ENCODE measurements at places on chromosomes 6 and 20.

GRCh38 chr6:129501740-129502660 is 208.0 kb downstream of the ARHGAP18 start:
- no peak for DNase-seq

DNA sequence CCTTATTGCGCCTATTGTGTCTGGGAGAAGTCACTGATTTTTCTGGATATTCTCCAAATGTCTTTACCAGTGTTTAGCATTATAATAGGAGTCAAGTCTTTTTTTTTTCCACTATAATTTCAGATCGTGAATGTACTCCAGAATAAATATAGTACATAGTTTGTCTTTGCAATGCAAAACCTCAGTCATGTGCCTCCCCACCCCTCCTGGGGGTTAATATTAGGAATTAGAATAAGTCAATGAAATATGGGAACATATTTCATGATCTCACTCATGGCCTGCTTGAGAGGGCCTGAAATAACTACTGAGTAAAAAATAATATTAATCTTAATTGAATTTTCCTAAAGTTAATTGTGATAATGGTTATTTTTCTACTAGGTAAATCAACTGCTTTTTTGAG is 79.0 kb upstream of the TMEM170B start:
- no peak for DNase-seq

- DNase-seq, result no peak
Observed at GRCh38 chr6:6865611-6866010, 242.2 kb upstream of the RREB1 start.

DNA sequence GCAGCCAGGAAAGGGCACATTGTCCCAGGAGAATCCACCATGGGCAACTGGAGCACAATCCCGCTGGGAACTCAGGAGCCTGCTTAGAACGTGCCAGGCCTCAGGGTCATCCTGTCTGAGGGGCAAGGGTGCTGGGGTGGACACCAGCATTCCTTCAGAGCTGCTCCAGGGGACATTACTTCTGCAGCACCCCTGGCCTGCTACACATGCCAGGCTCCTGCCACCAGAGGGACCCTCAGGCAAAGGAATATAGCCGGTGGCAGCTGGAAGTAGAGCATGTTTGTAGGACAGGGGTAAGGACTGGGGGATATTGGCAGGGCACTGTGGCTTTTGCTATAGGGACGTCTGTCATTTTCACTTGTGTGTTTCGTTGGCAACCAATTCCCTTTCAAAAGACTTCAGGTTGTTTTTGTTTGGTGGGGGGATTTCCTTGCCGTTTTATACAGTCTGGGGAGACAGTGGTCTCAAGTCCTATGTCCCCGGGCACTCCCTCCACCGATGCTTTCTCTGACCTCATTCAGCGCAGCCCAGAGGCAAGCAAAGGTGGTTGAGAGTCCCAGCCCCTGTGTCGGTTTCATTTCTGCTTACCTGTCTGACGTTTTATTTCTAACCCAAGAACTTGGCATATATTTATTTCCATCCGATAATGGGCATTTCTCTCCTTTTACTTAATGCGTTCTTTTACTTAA is 130.8 kb downstream of the JPH2 start:
- peak; percentile 74 for DNase-seq

DNA sequence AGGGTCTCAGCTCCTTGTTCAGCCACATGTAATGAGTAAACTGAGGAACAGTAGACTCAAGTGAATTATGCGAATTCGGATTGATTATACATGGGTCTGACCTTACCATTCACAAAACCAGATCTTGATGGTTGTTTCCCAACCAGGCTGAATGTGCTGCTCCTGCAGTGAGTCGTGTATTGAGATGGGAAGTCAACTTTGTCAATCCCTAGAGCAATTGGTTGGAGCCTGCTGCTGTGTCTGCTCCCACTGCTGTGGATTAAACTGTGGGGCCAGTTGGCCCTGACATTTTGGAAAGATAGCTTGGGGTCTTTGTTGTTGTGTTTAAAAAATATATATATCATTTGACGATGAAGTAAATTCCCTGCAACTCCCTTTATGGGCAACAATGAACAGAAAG is 23.9 kb downstream of the FAM50B start:
- no peak for DNase-seq

DNA sequence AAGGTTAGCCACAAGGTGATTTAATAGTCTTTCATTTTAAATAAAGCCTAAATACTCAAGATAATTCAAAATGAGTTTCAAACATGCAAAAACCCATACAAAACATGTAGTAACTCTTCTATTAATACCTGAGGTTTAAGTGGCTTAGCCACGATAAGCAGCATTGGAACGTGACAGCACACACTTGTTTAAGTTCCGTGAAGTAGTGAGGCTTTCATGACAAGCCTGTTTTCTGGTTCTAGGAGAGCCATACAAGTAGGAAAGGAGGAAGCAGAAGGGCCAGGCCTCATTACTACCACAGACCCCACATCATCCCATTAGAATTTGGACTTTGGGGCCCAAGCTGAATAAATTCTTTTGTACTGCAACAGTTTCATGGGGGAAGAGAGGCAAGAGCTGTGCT is 54.3 kb upstream of the PRND start:
- no peak for DNase-seq

- no peak for DNase-seq
Observed at GRCh38 chr6:132198896-132199295, 202.4 kb downstream of the MOXD1 start.

GRCh38 chr6:152124429-152125074 is 317.1 kb downstream of the ESR1 start:
- no peak for DNase-seq

GRCh38 chr6:26432627-26433201 is 7.6 kb upstream of the BTN3A3 start:
- no peak for DNase-seq

- no peak for DNase-seq
Observed at GRCh38 chr6:33726696-33727095, 15.2 kb upstream of the UQCC2 start.

GRCh38 chr6:31837369-31838113 is 10.0 kb downstream of the HSPA1B start:
- no peak for DNase-seq

DNA sequence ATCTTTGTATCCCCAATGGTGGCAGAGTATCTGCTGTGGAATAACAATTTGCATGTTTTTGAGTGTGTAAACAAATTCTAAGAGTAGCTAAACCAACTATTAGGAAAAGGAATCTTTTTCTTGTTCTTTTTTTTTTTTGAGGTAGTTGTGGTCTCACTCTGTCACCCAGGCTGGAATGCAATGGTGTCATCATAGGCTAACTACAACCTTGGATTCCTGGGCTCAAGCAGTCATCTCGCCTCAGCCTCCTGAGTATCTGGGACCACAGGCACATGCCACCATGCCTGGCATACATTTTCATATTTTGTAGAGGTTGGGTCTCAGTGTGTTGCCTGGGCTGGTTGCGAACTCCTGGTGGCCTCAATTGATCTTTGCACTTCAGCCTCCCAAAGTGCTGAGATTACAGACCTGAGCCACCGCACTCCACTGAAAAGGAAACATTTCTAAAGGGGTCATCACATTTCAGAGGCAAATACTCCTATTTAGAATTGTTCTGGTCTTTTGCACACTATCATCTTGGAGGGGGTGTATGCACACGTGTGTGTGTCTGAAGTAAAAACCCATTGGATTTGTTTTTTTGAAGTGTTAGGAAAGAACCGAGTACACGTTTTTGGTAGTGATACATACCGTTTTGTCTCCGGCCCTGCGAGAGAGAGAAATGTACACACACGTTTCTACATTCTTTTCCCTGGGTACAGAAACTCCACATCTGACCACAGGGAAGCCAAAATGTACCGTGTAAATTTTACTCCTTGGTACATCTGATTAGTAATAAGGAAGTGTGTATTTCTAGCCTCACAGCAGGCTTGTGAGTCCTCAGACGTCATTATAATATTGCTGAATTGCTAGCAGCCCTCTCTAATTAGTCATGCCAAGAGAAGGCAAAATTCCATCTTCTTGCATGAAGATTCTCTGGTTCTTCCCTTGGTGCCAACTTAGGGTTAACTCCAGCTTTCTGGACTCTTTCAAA is 183.6 kb downstream of the JARID2 start:
- no peak for DNase-seq

DNA sequence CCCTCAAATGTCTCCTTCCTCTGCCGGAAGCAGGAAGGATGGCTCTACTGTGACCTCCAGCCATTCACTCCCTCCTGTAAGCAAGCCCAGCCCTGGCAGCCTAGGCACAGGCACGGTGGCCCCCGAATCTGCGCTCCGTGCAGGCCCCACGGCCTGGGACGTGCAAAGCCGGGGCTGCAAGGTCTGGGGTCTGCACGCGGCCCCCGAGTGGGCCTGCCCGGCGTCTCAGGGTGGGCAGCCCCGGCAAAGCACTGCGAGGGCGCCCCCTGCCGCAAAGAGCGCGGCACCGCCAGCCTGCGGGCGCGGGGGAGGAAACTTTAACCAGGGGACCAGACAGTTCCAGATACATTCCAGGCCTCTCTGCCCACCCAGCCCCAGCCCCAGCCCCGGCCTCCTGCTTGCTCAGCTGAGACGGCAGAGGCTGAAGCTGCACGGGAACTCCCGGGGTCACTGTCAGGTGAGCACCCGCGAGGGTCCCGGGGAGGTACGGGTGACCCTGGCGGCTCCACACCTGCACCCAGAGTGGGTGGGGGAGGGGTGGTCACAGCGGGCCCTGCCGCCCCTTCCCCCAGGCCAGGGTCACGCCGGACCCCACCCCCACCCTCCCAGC is 98.8 kb downstream of the ASXL1 start:
- peak; percentile 45 for DNase-seq

DNA sequence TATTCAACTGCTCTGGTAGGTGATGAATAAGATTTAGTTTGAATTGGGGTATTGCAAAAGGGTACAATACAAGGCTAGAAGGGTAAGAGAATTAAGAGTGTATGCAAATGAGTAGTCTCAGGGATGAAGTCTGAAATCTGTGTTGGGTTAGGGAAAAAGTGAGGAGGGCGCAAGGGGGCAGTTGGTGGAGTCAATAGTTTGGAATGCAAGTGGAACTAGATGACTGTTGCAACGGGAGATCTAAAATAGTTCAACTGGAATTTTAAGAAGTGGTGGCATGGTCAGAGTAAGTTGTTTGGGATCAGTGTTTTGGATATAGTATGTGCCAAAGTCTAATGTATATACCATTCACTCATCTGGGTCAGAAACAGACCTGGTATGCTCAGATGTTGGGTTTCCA is 329.6 kb downstream of the GJA1 start:
- no peak for DNase-seq

- DNase-seq, result no peak
Observed at GRCh38 chr6:41780551-41781365, at the start of gene PRICKLE4. PRICKLE4 (plus strand) TSS chr6:41780782; CDS start chr6:41783474, 2,692 bp downstream.

DNA sequence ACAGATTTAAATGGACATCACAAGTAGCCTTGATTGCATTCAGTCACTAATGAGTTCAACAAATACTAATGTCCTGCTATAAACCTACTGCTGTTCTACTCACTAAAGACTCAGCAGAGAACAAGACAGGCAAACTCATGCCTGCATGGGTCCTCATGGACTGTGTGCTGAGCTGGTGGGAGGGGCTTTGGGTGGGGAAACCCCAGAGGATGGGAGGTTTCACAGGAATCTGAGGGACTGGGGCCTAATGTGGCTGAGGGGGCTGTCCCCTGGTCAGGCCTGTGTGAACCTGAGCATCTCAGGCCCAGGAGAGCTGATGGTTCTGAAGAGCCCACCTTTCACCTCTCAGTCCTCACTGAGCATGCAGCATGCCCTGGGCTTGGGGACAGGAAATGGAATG is 1.4 kb downstream of the CST8 start:
- no peak for DNase-seq

- DNase-seq, result no peak
Observed at GRCh38 chr6:1310628-1311399, 1.1 kb upstream of the FOXQ1 start.

- DNase-seq, result no peak
Observed at GRCh38 chr6:138814179-138814834, 18.4 kb downstream of the ECT2L start.

DNA sequence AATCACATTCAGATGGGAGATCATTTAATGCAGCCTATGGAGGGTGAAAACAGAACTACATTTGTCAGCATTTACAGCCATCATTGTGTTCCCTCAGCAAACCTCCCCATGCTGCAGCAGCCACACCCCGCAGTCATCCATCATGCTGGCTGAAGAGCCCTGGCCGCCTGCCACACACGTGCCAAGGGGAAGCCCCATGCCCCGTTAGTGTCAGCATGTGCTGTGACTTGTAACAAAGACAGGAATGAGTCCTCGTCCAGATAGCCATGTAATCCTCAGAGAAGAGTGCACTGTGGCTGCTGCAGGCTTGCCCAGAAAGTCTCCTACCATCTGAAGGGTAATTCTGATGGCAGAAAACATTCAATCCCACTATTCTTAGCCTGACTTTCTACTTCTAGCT is 1097.8 kb downstream of the KIF16B start:
- no peak for DNase-seq

DNA sequence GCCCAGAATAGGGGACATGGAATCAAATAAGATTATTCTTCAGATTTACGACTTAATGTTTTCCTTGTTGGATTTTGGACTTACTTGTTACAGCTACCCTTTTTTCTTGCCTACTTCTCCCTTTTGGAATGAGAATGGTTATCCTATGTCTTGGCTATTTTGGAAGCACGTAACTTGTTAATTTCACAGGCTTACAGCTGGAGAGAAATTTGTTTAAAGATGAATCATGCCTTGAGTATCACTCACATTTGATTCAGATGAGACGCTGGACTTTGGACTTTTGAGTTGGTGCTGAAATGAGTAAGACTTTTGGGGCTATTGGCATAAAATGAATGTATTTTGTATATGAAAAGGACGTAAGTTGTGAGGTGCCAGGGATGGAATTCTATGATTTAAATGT is 83.3 kb downstream of the SMPDL3A start:
- no peak for DNase-seq

DNA sequence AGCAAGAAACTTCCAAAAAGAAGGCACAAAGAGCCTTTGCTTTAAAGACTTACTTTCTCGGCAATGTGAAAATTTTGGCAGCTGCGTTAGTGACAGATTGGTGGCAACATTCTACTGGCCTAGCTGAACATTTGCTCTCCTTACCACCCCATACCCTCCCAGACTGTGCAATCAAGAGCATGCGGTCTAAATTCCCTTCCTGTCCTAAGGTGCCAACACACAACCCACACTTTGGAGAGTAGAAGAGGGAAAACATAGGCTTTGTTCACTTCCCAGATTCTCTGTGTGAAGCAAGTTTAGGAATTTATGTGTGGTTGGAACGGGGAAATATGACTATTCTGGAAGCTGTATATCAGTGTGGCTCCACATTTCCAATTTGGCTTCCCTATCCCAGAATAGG is 29.8 kb upstream of the NEDD9 start:
- DNase-seq, result no peak

DNA sequence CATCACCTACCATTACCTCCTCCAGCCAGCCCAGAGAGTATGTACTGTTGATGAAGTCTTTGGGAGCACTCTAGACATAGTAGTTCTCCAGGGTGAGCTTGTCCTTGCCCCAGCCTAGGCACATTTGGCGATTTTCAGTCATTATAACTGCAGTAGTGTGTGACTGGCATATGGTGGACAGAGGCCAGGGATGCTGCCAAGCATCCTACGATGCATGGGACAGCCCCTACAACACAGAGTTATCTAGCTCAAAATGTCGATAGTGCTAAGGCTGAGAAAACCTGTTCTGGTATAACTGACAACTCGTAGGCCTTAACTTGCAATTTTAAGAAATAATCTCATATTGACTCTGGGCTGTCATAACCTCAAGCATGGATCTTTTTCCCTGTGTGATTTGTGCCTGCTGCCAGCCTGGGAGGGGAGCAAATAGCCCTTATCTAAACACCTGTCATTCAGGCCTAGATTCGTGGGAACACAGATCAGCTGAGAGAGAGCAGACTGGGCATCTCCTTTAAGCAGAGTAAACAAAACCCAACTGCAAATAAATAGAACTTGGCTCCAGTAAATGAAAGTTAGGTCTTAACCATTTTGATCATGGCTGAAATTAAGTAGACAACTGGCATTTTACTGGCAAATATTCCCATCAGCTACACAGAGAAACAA is 102.6 kb downstream of the SPTLC3 start:
- no peak for DNase-seq

Data from activated T-cell treated with anti-CD3 and anti-CD28 coated beads, Interleukin-2, amount 50 U/mL, for 1 hour (primary cell).